ENCODE measurements at places on chromosomes 3 and 15.
A peak's percentile ranks its signal among the peaks of the same experiment; 100 is the strongest.

DNA sequence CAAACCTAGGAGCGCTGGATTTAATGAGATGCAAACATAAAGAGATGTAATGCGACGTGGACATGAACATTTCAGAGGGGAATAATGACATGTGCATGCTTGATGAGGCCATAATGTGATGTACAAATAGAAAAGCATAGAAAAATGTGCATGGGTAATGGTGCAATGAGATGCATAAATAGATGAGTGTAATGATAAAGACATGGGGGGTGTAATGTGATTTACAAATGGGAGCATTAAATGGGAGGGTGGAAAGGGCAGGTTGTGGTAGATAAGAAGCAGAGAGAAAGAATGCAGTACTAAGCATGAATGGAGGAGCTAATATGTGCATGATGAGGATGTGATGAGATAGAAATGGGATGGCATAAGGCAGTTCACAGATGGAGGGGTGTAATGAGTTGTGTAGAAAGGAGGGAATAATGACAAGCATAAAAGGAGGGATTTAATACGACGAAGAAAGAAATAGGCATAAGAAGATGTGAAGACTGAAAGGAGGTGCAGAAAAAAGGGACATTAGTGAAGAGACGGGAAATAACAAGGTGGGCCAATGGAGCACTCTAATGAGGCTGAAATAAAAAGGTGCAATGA lies 137.5 kb upstream of the CCNL1 start:
- DNase-seq: no peak

DNA sequence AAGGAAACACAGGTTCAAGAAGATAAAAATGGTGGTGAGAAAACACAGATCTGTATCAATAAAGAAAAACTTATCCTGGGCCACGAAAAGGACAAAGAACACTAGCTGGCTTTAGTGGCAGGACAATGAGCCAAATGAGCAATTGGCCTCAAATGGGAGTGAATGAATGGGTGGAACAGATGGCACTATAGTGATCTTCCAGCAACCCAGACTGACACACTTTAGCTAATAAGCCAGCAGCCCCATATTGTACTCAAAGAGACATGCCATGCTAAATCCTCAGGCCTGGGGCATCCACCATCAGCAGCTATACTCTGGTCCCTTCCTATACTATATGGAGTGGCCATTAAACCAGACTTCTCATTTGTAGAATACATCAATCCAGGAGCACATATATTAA lies 60.0 kb upstream of the GADL1 start:
- DNase-seq: no peak

- no peak for DNase-seq
These were observed 112.2 kb downstream of the RFTN1 start for GRCh38 chr3:16401273-16401672.

DNA sequence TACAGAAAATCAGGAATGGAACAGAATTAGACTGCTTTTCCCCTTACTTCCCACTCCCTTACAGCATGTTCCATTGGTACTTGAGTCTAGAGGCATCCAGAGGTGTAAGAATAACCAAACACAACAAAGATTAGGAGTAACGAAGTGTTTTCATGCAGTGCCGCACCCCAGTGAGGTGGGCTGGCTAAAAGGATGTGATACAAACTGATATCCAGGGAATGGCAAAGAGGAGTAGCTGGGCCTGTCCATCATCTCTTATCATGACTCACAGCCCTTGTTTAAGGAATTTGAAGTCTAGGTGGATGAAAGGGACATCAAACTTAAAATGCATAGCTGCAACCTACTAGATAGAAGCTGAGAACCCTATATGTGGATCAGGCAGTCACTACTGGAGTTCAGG lies 16.4 kb downstream of the SCG5 start:
- no peak for DNase-seq

- DNase-seq: no peak
These were observed 72.9 kb upstream of the MNS1 start for GRCh38 chr15:56537881-56538280.

GRCh38 chr15:44501768-44502366 lies 35.1 kb upstream of the EIF3J start:
- no peak for DNase-seq

- DNase-seq: no peak
These were observed 241.9 kb upstream of the PEX5L start for GRCh38 chr3:180278583-180279188.

- DNase-seq: no peak
These were observed 62.0 kb downstream of the TTBK2 start for GRCh38 chr15:42858540-42858939.

DNA sequence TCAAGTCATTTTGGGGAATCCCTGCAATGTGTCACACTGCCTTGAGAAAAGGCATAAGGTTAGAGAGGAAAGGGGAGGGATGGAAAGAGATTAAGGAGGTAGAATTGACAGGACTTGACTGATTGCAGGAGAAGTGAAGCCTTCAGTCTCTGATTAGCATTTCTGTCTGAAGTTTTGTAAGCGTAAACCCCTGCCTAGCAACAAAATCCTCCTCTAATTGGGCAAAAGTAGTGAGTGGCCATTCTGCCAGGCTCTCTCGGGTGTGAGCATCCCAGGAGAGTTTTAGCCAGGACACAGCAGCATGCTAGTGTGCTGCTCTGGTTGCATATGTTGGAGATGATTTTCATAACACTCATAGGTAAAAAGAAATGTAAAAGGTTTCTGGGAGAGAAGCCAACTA lies 117.0 kb upstream of the MRPL3 start:
- DNase-seq: no peak

GRCh38 chr3:66449411-66449974 lies 51.3 kb downstream of the LRIG1 start:
- no peak for DNase-seq

DNA sequence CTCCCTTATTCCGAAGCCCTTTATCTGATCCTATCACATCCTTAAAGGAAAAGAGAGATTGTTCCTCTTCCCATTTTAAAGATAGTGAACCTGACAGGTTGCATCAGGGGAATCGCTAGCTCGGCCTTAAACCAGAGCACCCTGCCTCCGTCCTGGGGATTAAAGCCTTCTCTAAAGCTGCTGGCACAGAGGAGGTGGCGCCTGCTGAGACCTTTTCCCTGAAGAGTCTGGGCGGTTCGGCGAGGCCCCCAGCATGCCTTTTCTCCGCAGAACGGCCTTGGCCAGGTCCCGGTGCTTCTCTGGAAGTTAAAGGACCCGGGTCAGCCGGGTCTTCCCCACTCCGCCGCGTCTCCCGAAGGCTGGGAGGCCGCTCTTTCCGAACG lies 593 bp downstream of the FAM219B start:
- DNase-seq: no peak

GRCh38 chr15:40593165-40593564 lies 884 bp upstream of the KNL1 start:
- DNase-seq: no peak

DNA sequence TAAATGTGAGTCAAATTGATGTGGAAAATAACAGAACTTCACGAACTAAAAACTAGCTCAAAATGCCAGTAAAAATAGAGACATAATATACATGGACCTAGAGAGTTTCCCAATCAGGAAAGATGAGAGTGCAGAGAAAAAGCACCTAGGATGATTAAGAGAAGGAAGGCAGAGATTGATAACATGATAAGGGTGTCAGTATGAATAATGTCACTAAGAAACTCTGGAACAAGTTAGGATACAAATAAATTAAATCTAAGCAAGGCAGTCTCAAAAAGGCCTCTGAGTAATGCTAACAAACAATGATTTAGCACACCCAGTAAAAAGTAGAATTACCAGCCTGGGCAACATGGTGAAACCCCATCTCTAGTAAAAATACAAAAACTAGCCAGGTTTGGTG lies 304.7 kb upstream of the DPPA4 start:
- no peak for DNase-seq

GRCh38 chr3:170632780-170633179 lies 46.9 kb upstream of the SLC7A14 start:
- no peak for DNase-seq

DNA sequence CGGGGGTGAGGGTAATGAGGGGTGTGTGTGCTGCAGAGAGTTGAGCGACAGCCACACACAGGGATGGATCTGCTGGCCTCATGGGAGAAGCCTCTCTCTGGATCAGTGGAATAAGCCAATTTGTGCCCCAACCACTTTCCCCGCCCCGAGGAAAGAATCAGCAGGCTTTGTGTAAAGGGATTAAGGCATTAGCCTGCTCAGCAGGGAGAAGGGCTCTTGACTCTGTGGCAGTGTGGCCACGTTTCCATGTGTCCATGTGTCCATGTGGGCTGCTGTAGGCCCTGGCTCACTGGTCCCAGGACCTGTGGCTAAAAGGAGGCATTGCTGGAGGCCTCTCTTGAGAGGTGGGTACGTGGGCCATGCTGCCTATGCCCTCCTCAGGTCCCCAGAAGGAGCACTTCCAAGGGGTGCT lies 104.7 kb downstream of the HMG20A start:
- no peak for DNase-seq

DNA sequence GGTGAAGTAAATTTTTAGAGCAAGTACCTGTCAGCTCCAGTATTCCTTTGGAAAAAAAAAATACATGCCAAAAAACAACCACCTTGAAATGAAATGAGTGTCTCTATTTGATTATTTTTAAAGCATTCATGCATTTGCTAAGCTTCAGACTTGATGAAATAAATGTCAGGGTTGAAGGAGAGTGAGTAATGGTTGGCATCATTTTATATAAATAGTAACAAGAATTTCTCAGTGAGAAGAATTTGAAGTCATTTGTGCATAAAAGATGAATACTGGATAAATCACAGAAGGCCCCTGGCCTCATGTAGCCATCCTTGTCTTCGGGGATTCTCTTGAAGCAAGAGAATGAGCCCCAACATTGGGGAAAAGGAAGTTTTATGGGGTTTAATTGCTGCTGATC lies 318.4 kb downstream of the LPP start:
- no peak for DNase-seq

DNA sequence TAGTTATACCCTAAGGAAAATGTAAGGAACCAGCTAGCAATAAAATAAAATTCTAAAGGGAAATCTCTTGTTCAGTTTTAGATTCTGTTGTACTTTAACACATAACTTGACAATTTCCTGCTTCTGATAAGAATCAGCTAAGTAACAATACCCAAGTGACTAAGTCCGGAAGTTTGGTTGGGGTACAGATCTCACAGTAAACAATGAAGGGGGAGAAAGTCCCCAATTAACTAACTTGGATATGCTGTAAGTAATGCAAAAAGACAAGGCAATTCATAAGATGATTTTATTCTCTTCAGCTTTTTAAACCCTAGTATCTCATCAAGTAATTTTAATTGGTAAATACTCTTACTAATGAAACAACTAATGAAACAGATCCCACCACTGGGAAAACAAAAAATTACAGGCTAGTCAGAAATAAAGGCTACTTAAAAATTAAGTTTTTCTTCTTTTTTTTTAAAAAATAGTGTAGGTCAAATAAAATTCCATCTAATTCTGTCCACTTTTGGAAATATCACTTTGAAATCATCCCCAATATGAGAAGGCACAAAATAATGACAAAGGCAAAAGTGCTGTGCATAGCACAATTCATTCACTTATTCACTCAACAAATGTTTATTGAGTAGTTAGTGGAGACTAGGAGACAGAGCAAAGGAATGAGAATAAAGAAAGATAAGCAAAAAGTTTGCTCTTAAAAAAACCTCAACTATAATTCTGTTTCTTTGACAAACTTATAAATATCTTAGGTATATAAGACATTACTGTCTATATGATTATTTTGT lies 37.8 kb upstream of the IL20RB start:
- no peak for DNase-seq

DNA sequence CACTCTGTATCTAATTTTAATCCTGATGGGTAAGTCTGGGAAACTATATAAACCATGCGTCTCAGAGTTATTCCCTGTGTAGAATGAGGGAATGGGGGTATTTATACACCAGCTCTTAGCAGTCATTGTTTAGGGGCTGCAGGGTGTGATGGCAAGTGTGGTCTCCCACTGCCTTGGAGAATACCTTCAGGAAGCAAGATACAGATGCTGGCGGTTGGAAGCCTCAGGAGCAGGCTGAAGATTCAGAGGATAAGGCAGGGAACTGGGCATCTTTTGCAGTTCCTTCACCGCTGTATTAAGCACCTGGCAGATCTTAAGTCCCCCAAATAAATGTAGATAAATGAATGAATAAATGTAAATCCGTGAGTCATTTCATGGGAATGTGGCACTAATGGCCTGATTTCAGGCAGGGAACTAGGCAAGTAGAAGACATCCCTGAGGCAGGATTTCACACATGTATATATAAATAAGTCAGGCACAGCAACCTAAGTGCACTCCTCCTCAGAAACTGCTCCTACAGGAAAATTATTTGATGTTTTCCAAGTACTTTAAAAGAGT lies 209.2 kb upstream of the GADL1 start:
- DNase-seq: no peak

GRCh38 chr3:17579289-17580031 lies 163.0 kb downstream of the TBC1D5 start:
- no peak for DNase-seq

GRCh38 chr15:73757571-73757970 lies 4.4 kb upstream of the INSYN1 start:
- no peak for DNase-seq

GRCh38 chr15:68494573-68495110 lies 62.7 kb upstream of the ITGA11 start:
- no peak for DNase-seq

- no peak for DNase-seq
These were observed 170.6 kb downstream of the FAM43A start for GRCh38 chr3:194856296-194856695.

GRCh38 chr15:42133886-42134502 lies 22.4 kb downstream of the PLA2G4F start:
- peak; percentile 8 for DNase-seq

DNA sequence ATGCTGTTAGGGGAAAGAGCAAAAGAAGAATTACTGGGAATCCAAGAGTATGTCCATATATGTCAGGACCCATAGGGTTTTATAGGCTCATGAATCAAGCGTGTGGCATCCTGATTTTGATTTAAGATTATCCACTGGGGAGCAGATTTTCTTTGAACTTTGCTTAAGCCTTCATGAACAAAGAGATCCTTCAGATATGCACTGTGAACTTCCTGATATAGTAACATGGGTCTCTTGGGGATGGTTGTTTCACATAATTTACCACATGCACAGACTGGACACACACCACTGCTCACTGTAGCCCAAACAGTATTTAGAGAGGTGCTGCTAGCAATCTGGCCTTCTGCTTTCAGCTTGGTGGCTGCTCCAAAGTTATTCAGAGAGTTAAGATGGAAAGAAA lies 200.9 kb upstream of the ZPLD1 start:
- DNase-seq: no peak

GRCh38 chr15:58521293-58521991 lies 89.7 kb downstream of the LIPC start:
- no peak for DNase-seq

- no peak for DNase-seq
These were observed 40.0 kb upstream of the PLCL2 start for GRCh38 chr3:16844791-16845190.

DNA sequence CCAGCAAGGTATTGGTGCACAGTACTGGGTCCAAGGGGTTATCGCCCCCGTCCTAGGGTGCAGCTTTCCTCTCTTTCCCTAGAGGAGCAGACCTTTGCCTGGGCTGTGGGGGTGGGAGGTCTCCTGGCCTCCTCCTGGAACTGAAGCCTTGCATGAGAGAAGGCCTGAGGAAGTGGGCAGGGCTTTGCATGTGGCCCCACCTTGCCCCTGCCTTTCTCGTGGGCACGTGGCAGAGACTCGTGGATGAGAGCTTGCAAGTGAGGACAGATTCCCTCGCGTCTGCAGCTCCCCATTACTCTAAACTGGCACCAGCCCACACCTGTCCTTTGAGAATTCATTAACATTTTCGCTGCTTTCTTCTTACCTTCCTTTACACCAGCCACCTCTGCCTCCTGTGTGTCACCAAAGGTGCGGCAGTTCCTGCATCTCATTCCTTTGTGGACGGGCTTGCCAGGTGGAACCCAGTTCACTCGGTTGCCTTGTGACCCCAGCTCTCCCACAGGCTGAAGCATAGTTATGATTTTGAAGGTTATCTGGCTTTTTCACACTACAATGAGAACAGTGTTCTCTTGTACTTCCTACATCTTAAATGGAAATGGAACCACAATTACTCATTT lies 40.9 kb upstream of the NR2C2 start:
- no peak for DNase-seq
